AG20443 (cell line): ENCODE measurements at places on chromosomes 13 and 19.

- DNase-seq: no peak
Measured at GRCh38 chr19:43310221-43310620, 40.9 kb upstream of the PSG9 start.

GRCh38 chr13:87889254-87889653 lies 218.1 kb downstream of the SLITRK5 start:
- no peak for DNase-seq

- DNase-seq: peak; percentile 16
Measured at GRCh38 chr13:93620181-93620765, 393.7 kb downstream of the GPC6 start.

- no peak for DNase-seq
Measured at GRCh38 chr19:619286-620002, 13.9 kb downstream of the POLRMT start.

GRCh38 chr19:49243129-49243528 lies 81.9 kb downstream of the SLC6A16 start:
- no peak for DNase-seq
